Muscle of arm (tissue), 14 donors: ENCODE measurements at places on chromosomes 11 and 22. TPM values are rescaled to one million over a fixed set of nuclear protein-coding genes. Genes with fewer than 3 reads are reported as not detected.

DNA sequence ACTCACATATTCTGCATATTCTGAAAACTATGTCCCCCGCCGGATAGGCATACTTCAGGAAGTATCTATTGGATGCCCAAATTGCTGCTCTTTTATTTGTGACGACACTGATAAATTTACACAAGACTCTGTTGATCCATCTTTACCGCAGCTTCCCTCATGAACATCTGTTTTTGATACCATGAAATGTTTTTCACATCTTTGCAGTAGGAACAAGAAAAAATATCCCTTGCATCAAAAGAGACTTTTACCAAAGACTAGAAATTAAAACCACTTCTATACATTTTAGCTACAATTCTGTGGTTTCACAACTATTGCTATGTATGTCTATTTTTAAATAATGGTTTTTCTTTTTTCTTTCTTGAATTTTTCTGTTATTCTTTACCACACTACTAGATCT lies 15.3 kb downstream of the POU2AF2 start:
- DNase-seq = no peak

Gene SBF2
- not detected for polyA plus RNA-seq

Gene SLC37A2
- 2.4 TPM for polyA plus RNA-seq

DNA sequence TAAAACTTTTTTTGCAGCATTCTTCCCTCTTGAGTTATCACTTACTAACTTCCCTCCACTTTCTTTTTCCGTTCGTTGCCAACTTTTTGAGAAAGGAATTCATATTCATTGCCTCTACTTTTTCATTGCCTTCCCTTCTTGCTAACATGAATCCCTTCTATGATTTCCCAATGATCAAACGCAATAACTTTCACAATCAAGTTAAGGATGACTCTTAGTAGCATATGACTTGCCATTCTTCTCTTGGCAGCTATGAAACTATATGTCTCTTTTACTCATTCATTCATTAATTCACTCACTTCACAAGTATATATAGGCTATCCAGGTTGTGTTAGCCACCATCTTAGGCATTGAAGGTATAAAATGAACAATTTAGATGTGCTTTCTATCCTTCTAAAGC lies 16.6 kb upstream of the ARHGAP20 start:
- DNase-seq = no peak

DNA sequence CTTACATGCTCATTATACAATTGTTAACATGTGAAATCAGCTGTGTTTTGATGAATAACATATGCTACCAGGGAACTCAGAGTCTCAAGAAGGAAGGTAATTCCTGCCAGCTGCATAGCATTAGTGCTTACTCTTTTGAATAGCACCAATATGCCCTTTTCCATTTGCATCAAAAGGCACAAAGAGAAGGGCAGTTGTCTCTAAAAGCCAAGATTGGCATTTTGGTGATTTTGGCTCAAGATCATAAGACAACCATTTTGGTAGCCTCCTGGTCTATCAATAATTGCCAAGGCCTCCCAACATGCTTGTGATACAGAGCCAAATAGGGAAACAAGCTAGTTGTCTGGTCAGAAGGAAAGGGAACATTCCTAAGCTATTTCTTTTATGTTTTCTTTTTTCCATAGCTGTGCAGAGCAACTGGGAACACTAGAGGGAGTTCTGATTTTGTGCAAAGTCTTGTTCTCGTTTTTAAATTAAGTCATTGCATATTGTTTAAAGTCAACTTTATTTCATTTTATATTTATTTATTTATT lies 416.7 kb upstream of the CHORDC1 start:
- peak; percentile 16 for DNase-seq

- DNase-seq = no peak
Measured at GRCh38 chr11:102488208-102488607, 35.6 kb upstream of the TMEM123 start.

- DNase-seq = no peak
Measured at GRCh38 chr11:41081756-41082285, 377.6 kb downstream of the LRRC4C start.

GRCh38 chr11:5007561-5007960 lies 12.9 kb downstream of the OR51L1 start:
- DNase-seq = no peak

Gene MUC6
- 0.34 TPM for polyA plus RNA-seq

GRCh38 chr22:33896575-33897447 lies 23.5 kb downstream of the LARGE1 start:
- no peak for DNase-seq

Gene MYOD1
- polyA plus RNA-seq = 47.8 TPM
